ENCODE measurements at places on chromosomes 1 and 21.

DNA sequence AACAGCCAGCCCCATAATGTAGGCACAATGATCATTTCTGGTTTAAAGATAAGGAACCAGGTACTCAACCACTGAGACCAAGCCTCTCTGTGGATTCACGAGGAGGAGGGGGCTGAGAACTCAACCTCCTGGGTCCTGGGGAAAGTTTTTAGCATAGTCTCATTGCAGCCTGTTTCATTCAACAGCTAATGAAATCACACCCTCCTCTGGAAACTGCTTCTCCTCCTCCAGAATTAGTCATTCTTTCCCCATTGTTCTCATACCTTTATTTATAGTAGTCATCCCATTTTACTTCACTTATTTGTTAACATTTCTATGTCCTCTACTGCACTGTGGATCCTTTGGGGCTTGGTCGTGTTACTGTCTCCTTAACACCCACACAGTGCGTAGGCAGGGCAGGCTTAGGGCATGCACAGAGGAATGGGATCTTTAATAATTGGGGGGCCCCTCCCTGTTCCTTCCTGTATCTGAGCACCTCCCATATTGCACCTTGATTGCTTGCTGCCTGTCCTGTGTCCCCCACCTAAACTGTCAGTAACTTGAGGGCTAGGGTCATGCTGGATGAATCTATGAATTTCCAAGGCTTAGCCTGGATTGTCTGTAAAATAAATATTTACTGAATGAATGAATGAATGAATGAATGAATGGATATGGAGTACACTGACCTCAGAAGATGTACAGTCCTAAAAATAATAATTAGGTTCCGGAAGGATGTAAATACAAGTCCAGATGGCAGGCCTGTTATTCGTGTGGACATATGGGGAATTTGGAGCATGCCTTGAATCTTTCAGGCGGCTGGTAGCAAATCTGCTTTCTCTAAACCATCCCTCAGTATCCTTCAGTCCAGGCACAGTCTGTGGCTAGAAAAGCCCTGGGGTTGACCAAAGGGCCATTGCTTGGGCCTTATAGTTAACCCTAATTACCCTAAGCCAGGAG, 153.8 kb upstream of the HMGB4 start:
- DNase-seq = no peak

GRCh38 chr1:63122079-63122478, 200.3 kb upstream of the FOXD3 start:
- no peak for DNase-seq

- no peak for DNase-seq
Measured at GRCh38 chr1:198143797-198144196, 13.0 kb upstream of the NEK7 start.

DNA sequence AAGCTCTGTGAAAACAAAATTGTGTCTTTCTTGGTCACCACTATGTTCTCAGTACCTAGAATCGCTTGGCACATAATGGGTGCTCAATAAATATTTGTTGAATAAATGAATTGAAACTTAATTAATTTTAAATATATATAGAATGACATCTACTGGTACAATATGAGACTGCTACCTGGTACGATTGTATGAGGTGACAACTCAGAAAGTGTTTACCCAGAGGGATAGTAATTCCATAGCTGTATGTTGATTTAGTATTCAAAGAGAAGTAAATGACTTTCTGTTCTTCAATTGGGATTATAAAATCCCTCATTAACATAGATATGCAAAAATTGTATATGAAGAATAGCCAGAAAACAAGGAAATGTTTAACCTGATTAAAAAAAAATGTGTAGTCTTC, 128.7 kb downstream of the RPS6KC1 start:
- DNase-seq = no peak

GRCh38 chr1:168291222-168291837, 10.7 kb downstream of the TBX19 start:
- DNase-seq = no peak

GRCh38 chr1:109985247-109986053, 885 bp downstream of the AHCYL1 start:
- DNase-seq = no peak

DNA sequence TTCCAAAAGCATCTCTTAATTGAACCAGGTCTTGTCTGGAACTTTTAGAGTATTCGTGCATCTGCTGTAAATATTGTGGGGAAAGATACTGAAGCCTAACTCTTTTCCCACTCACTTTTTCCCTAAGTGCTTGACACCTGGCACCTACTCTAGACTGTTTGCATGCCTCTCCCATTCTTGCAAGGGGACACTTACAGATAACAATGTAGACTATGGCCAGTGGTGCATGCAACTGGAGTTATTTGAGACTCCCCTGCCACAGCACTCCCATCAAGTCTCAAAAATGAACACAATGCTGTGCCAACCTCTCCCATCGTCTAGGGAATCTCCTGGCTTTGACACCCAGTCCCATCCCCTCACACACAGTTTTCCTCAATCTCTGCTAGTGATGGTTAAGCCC, 118.6 kb upstream of the ATP1B1 start:
- no peak for DNase-seq

- no peak for DNase-seq
Measured at GRCh38 chr1:8684590-8684989, 132.8 kb downstream of the RERE start.
